SK-MEL-5 (cell line): ENCODE measurements at places on chromosomes 7 and 10.

GRCh38 chr7:98252425-98253054, 508 bp upstream of the TECPR1 start:
- no peak for DNase-seq

- DNase-seq, result no peak
These were observed 394.1 kb upstream of the PHF14 start for GRCh38 chr7:10579561-10579960.

- DNase-seq, result no peak
These were observed 146.5 kb downstream of the HGF start for GRCh38 chr7:81623251-81623855.

- no peak for DNase-seq
These were observed 166.4 kb downstream of the MLLT10 start for GRCh38 chr10:21700474-21700873.

DNA sequence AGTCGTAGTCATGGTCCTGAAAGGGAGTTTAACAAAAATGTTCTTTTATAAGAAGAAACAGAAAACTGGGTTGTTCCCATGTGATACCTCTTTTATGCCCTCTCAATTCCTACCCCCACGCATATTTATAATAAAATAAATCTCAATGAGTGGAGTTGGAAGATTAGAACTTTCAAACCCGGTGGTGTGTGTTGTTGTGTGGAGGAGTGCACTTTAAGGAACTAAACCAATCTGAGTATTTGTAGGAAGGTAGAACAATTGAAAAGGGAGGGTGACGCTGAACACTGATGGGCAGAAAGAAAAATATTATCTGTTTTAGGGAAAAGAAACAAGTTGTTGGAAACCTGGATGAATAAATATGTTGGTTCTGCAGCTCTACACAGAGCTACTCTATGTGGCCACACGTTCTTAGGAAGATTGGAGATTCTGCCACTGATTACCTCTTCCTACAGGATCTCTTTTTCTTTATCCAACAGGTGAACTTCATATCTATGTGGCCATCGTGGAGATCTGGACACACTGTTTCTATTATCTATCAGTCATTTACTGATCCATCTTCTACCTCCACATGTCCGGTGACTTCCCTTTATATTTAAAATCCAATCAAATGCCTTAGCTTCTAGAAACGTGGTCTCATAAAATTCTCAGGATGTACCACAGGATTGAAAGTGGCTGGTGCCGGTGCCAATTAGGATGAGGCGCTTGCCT, 13.1 kb upstream of the GATA3 start:
- DNase-seq, result no peak

- DNase-seq, result no peak
These were observed 170.0 kb upstream of the MKLN1 start for GRCh38 chr7:131157530-131158243.

DNA sequence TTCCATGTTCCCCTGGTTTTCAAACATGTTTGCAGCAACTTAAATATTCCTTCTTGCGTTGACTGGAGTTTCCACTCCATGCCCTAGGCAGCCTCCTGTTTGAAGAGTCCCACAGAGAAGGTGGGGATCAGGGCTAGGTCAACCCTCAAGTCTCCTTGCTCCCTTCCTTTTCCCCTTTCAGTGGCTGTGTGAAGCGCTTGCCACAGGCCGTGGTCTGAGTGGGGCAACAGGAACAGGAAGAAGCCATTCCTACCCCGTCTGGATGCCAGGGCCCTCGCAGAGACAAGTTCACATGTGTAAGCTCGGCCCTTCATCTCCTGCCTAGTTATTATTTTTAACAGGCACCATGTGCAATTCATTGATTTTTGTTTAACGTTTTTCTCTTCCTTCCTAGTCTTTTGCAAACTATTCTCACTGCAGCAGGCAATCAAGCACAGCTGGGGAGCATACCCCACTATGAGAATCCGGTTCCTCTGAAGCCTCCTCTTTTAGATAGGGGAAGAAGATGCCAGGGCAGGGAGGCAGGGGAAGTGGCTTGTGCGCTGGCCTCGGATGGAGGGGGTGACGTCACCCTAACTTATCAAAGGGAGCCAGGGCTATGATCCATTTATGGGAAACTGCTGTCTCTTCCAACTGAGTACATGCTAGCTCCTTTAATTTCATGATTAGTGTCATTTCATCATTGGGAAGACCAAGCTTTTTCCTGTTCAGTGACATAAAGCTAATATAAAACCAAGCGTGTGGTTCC, 64.2 kb downstream of the PRLHR start:
- no peak for DNase-seq

GRCh38 chr10:90983914-90984549, 63.1 kb upstream of the ANKRD1 start:
- no peak for DNase-seq

- DNase-seq, result no peak
These were observed 13.6 kb upstream of the SMC3 start for GRCh38 chr10:110553905-110554304.

GRCh38 chr7:84675633-84676034, 481.0 kb upstream of the SEMA3A start:
- DNase-seq, result no peak

GRCh38 chr10:101297901-101298486, 56.0 kb upstream of the BTRC start:
- peak; percentile 59 for DNase-seq

DNA sequence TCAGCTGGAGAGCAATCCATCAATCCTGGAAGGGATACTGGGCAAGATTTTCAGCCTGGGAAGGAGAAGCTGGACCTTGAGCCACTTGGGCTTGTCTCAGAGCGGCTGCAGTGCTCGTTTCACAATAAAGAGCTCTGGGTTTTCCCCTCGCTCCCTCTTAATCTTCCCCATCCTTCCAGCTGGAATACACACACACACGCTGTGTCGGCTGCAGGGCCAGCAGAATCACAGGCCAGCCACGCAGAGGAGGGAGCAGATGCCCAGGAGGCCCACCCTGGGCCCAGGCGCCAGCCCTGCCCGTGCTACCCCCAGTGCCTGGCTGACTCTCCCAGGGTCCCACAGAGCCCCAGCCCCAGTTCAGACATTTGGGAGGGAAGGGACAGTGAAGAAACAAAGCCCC, 255.1 kb downstream of the TNS3 start:
- DNase-seq, result no peak

- no peak for DNase-seq
These were observed 129.7 kb downstream of the ZNF365 start for GRCh38 chr10:62503872-62504271.

DNA sequence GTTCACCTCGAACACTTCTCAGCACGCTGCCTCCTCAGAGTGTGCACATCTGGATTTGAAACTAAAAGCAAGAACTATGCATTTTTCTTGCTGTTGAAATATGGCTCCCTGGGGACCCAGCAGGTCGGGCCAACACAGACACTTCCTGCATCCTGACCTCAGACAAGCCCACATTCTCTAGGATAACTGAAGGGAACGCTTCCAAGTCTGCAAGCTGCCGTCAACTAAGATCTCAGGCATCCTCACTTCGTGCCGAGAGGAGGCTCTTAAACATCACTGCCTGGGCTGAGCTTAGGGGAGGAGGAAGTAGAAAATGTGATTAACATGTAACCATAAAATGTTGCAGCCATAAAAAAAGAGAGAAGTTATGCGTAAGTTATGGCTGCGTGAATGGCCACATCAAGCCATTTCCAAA, 65.5 kb downstream of the PYROXD2 start:
- DNase-seq, result no peak

- no peak for DNase-seq
These were observed 120.3 kb upstream of the GLCCI1 start for GRCh38 chr7:7848246-7848645.

- DNase-seq, result no peak
These were observed 61.2 kb downstream of the OAT start for GRCh38 chr10:124357561-124357885.

DNA sequence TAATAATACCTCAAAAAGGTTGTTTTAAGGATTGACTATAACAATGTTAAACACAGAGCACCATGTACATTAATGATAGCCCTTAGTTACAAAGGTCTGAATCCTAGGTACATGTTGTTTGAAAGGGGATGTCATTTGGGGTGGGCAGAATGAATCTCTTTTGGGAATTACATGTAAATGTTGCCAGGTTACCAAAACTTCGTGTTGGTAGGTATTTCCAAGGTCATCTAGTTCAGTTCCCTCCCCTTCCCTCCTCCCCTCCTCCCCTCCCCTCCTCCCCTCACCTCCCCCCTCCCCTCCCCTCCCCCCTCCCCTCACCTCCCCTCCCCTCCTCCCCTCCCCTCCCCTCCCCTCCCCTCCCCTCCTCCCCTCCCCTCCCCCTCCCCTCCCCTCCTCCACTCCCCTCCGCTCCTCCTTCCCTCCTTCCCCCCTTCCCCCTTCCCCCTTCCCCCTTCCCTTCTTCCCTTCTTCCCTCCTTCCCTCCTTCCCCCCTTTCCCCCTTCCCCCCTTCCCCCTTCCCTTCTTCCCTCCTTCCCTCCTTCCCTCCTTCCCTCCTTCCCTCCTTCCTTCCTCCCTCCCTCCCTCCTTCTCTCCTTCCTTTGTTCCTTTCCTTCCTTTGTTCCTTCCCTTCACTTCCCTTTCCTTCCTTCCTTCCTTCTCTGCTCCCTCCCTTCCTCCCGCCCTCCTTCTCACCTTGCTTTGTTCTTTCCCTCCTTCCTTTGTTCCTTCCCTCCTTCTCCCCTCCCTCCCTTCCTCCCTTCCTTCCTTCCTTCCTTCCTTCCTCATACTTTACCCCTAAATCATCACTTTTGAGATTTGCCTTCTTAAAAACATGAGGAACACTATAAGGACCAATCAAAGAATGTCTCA, 8.1 kb downstream of the VTI1A start:
- DNase-seq, result no peak

- DNase-seq, result no peak
These were observed 96.1 kb downstream of the RELN start for GRCh38 chr7:103893350-103893749.

DNA sequence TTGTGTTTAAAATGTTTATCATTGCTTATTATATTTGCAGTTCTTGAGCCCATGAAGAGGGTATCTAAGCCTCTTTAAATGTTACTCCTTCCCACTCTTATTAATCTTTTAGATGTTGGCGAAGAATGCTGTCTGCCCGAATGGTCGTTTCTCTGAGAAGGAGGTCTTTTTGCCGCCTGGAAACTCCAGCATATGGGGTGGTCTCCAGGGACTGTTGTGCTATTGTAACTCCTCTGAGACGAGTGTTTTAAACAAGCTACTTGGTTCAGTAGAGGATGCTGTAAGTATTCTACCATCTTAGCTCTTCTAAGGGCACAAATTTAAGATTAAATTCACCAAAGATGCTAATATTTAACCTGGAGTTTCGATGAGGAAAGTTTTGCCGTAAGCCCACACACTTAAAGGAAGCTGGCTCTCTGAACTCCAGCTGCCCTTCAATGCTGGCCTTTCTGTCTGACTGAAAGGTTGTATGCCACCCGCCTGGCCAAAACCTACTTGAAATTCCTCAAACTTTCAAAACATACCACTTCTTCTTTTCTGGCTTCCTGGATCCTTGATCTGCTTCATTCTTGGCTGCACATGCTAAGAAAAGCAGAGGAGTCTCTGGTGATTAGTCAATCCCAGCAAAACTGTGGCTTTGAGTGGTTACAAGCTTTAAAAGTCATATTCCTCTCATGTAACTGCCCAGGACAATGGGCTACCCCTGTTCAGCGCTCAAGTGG, 74.7 kb downstream of the ABCA13 start:
- DNase-seq, result peak; percentile 67

- no peak for DNase-seq
These were observed 52.6 kb upstream of the BET1 start for GRCh38 chr7:94056796-94057207.

GRCh38 chr7:80883154-80884025, 35.5 kb downstream of the SEMA3C start:
- peak; percentile 100 for DNase-seq

GRCh38 chr7:682810-683209, 43.7 kb upstream of the DNAAF5 start:
- DNase-seq, result no peak

DNA sequence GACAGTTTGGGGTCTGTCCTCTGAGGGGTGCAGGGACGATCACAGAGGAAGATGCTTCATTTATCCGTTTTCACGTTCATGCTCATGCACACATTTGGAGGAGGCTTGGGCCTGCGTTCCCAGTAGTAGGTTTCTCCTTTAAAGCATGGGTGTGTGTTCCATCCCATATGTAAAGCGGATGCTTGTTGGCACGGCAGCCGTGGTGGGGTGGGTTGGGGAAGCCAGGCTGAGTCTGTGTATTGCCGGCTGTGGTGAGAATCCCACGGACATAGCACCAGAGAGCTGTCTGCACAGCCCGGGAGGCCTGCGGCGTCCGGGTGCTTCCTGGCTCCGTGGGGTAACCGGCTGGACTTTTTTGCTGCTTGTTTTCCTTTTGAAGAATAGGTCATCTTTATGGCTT, 440 bp downstream of the JAKMIP3 start:
- no peak for DNase-seq

- no peak for DNase-seq
These were observed 17.4 kb downstream of the POLL start for GRCh38 chr10:101570428-101571270.

GRCh38 chr10:46560952-46561351, 4.5 kb upstream of the GPRIN2 start:
- no peak for DNase-seq

DNA sequence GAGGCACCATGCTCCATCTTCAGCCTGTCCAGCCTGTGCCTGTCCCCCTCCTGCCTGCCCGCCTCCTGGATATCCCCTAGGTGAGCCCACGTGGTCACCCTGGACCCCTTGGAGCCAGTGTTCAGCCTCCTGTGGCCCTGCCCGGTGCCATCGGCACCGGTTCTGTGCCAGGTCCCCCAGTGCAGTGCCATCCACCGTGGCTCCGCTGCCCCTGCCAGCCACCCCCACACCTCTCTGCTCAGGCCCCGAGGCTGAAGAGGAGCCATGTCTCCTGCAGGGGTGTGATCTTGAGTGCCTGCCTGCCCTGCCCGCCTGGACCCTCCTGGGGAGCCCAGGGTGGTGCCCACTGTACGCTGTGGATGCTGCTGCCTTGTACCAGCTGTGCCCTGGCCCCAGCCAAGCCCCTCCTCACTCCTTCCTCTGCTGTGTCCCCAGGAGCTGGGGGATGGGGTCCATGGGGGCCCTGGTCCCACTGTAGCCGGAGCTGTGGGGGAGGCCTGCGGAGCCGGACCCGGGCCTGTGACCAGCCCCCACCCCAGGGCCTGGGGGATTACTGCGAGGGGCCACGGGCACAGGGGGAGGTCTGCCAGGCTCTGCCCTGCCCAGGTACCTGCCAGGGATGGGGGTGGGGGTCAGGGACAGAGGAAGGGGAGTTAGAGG, 26.2 kb upstream of the ZNF862 start:
- DNase-seq, result no peak

DNA sequence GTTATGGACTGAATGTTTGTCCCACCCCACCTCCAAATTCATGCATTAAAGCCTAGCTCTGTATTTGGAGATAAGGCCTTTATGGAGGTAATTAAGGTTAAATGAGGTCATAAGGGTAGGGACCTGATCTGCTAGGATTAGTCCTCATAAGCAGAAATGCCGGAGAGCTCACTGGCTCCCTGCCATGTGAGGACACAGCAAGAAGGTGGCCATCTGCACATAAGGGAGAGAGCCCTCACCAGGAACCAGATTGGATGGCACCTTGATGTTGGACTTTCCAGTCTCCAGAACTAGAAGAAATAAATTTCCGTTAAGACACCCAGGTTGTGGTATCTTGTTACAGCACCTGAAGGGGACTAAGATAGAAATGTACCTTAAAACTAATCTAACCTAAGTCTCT, 816.1 kb upstream of the C7orf33 start:
- DNase-seq, result no peak

GRCh38 chr7:82080254-82080927, 310.5 kb upstream of the HGF start:
- no peak for DNase-seq
